AG04450 (cell line): ENCODE measurements at places on chromosomes 13 and 19.

DNA sequence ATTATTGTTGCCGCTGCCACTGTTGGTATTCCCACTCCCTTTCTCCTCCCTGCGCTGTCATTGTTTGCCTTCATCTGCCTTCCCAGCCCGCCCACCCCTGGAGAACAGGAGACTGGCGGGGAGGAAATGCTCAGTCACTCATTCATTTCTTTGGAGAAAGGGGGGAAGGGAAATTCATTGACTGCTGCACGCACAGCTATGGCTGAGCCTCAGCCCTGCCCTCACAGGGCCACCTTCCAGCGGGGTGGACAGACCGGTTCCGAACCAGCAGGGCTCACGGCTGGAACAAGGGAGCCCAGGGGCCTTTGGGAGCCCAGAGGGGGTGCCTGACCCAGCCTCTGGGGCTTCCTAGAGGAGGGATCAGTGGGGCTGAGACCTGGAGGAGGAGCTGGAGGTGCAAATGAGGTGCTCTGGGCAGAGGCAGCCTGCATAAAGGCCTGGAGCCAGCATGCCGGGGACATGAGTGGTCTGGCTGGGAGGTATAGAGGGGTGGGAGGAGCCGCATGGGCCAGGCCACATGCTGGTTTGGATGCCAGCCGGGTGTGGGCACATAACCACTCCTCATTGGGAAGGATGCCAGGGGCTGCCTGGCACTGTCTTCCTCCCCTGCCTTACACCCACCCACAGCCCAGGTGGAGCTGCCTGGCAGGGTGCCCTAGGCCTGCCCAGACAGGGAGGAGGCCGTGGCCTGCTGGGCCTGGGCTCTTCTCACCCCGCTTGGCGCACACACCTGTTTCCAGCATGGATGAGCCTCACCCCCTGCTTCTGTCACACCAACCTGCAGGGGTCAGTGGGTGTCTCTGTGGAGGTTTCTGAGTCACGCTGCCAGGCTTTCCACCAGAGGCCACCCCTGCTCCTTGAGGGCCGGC is 26.8 kb downstream of the PPP5C start:
- DNase-seq: no peak

DNA sequence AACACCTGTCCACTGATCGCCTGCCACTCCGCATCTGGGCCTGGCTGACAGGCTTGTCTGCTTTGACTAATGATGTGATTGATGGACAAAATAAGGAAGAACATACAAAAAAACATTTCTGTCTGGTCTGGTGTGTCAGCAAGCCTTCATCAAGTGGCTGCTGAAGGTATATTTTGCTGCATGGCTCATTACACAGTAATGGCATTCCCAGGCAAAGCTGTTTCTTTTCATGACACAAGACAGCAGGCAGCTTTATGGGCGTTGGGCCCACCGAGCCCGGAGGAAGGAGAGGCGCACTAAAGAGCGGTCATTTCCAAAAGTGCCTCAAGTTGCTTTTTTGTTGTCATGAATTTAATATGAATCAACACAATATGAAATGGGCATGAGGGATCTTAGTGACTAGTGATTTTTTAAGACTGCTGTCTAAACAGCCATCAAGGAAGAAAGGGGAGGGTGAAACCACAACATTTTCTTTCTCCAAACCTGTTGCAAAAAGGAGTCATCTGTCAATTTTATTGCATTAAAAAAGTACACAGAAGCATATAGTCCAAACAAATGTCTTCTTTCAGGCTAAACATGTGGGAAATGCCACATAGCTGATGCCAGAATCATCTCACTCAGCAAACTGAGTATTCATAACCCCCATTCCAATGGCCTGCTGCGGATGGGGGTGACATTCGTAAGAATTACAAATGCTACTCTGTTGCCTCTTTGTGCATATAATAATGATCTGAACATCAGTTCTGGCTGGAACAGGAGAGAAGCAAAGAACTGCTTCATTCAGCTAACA is 476.6 kb downstream of the ZNF536 start:
- no peak for DNase-seq

DNA sequence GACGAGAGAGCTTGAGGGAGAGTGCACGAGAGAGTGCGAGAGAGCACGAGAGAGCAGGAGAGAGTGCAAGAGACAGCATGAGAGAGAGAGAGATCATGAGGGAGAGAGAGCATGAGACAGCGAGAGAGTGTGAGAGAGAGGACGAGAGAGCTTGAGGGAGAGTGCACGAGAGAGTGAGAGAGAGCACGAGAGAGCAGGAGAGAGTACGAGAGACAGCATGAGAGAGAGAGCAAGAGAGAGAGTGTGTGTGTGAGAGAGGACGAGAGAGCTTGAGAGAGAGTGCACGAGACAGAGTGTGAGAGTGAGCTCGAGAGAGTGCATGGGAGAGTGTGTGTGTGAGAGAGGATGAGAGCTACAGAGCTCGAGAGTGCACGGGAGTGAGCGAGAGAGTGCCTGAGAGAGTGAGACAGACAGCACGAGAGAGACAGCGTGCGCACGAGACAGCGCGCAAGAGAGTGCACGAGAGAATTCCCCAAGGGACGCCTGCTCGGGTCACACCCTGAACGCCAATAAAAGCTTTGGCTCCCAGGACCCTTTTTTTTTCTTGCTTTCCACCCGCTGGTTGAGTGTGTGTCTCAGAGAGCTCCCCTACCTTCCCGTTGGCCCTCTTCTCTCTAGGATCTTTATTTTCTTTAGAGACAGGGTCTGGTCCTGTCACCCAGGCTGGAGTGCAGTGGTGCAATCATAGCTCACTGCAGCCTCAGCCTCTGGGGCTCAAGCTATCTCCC is 3.7 kb downstream of the CD70 start:
- DNase-seq: no peak

GRCh38 chr13:93670866-93671265 is 444.3 kb downstream of the GPC6 start:
- no peak for DNase-seq

GRCh38 chr13:27298849-27299248 is 28.2 kb downstream of the RASL11A start:
- DNase-seq: no peak

GRCh38 chr19:18639706-18640243 is 2.9 kb downstream of the KLHL26 start:
- DNase-seq: no peak

DNA sequence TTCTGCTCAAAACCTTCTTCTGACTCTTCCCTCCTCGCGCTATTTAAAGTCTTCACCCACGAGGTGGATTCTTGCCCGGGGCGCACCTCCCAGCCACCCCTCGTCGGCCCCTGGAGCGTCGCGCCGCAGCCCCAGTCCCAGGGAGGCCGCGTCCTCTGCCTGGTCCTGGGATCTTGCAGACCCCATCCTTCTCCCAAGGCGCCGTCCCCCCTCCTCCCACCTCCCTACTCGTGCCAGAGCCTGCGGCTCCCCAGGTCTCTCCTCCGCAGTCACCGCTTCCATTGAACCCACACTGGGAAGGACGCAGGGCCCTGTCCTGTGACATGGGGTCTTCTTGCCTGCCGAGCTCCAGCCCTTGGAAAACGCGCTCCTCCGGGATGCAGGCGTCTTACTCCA is 486 bp downstream of the ZNF808 start:
- no peak for DNase-seq

DNA sequence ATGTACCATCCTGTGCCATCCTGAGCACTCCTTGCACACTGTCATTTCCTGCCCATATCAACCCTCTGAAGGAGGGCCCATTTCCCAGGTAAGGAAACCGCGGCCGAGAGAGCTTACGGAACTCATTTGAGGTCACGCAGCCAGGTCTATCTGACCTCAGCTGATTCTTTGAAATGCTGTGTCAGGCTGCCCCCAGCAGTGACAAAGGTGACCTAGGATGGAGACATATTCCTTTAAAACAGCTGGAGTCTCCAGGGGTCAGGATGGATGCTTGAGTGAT is 42.2 kb upstream of the VSTM2B start:
- no peak for DNase-seq

DNA sequence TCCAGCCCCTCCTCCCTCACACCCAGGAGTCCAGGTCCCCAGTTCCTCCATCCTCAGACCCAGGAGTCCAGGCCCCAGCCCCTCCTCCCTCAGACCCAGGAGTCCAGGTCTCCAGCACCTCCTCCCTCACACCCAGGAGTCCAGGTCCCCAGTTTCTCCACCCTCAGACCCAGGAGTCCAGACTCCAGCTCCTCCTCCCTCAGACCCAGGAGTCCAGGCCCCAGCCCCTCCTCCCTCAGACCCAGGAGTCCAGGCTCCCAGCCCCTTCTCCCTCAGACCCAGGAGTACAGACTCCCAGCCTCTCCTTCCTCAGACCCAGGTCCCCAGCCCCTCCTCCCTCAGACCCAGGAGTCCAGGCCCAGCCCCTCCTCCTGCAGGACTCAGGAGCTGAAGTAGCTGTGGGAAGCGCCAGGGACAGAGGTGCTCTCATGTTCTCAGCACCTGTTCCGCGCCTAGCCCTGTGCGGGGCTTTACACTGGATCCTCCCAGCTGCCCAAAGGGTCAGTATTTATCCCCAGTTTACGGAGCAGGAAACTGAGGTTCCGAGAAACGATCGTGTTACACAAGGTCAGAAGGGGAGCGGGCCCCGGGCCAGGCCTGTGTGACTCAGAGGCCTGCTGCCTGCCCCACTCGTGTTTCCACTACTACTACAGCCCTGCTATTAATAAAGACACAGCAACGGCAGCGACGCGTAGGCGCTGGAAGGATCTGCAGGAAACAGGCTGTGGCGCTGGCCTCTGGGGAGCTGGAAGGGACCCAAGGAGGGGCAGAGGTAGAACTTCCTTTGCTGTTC is 1.7 kb upstream of the SBK3 start:
- peak; percentile 43 for DNase-seq

DNA sequence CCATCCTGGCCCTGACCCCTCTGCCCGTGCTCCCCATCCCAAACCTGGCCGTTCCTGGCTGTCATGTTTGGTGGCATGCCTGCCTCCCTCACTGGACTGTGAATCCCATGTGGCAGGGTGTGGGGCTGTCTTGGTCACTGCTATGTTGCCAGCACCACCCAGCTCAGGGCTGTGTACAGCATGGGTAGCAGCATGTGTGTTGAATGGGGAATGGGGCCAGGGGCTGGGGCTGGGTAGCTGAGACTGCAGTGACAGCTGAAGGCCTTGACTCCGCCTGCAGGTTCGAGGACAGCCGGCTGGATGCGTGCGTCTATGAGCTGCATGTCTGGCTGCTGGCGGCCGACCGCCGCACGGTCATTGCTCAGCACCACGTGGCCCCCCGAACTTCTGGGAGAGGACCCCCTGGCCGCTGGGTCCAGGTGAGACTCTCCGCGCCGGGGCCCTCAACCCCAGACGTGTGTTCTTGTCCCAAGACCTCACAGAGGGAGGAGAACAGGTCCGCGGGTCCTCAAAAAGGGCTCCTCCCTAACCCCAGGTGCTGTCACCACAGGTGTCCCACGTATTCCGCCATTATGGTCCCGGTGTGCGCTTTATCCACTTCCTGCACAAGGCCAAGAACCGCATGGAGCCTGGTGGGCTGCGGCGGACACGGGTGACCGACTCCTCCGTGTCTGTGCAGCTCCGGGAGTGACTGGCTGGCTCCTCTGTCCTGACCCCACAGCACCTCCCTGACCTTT is 3.5 kb downstream of the NCCRP1 start:
- no peak for DNase-seq

DNA sequence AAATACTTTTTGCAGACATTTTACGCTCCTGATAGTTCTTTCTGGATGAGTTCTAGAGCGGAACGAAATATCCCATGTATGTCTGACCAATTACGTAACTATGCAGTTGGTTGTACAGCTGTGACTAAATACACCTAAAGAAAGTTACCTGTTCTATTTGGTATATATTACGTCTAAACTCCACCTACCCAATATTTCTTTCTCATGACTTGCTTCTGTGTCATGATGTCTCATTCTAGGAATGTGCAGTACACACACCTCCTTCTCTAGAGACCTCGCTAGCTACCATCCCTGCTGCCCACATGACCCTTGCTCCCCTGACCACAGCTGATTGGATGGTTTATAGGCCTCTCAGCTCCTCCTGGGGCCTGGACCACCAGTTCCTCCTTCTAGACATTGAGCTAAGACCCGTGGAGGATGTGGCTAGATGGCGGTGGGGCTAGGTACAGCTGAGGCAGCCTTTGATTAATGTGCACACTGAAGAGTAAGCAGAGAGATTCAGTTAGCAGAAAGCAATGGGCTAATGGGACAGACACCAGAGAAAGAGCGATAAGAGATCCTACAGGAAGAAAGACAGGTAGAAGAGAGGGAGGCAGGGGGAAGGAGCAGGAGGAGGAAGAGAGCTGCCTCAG is 422.1 kb downstream of the COG6 start:
- no peak for DNase-seq

GRCh38 chr13:35694031-35694430 is 217.5 kb upstream of the MAB21L1 start:
- DNase-seq: no peak

DNA sequence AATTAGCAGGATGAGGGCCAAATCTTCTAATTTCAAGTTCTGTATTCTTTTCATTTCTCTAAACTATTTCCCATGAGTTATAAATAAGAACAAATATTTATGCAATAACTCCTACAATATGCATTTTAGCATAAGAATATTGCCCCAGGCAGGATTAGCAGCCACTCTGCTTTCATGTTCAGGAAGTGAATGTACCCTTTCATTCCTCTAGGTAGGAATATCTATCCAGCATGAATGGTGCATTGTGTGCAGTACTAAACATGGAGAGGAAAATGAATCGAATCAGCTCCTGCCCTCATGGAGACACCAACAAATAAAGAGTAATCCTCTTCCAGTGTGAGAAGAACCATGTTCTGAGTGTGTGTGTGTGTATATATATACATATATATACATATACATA is 41.0 kb downstream of the LHFPL6 start:
- DNase-seq: no peak

GRCh38 chr13:46104868-46105267 is at the start of gene CPB2:
Gene CPB2 (minus strand): TSS chr13:46105033. CDS start chr13:46105009, 24 bp downstream.
- DNase-seq: no peak

GRCh38 chr13:33328701-33329100 is 43.1 kb upstream of the STARD13 start:
- no peak for DNase-seq

DNA sequence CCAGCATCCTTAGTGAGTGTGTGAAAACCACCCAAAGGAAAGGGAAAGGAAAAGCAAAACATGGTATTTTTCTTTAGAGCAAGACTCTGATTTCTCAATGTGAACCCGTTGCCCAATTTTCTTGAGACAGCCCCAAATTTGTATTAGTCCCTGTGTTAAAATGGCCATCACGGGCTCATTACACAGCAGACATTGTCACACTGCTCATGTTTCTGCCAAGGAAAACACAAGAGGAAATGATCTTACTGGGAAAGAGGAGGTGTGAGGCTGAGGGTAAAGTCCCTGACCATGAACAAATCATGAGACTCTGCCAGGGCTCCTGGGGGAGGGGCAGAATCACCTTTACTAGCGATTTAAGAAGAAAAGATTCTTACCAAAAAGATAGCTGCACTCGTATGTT is 54.4 kb downstream of the FAM124A start:
- DNase-seq: no peak

DNA sequence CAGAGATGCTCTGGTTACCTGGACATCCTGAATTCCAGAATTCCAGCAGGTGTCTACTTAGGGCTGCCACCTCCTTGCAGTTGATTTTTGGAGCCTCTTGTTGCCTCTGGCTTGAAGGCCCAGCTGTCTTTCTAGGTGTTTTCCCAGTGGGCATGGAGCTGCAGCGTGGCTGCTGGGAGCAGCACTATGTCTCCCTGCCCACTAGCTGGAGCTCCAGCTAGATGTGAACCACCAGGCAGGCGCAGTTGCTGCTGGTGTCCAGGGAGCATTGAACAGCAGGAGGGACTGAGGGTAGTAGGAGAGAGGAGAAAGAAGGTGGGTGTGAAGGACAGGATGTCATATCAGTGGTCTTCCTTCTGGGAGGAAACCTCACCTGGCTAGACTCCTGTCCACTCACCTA is 9.9 kb upstream of the SELENOW start:
- no peak for DNase-seq
